ENCODE measurements at places on chromosomes 1 and 21.

- no peak overlapping the region for H3K27ac ChIP-seq
- no peaks in the 10 kb centered on the region for H3K36me3 ChIP-seq
- H3K4me3 ChIP-seq: no peak overlapping the region
- H3K27me3 ChIP-seq: no peaks in the 10 kb centered on the region
- DNase-seq: no peak
These were observed 34.2 kb downstream of the LMO4 start for GRCh38 chr1:87362834-87363426.

- peaks cover 49% of the 10 kb centered on the region for H3K27me3 ChIP-seq
- H3K36me3 ChIP-seq: no peaks in the 10 kb centered on the region
- H3K4me1 ChIP-seq: peaks cover 10% of the 10 kb centered on the region
- no peak for DNase-seq
These were observed 49.0 kb upstream of the ACOT11 start for GRCh38 chr1:54499097-54499359.

- no peak overlapping the region for H3K4me3 ChIP-seq
- no peak overlapping the region for H3K27ac ChIP-seq
- peaks cover 87% of the 10 kb centered on the region for H3K36me3 ChIP-seq
- H3K4me1 ChIP-seq: peaks cover 22% of the 10 kb centered on the region
- no peak for DNase-seq
These were observed 30.3 kb upstream of the ANGPTL7 start for GRCh38 chr1:11158720-11159321.

- DNase-seq: no peak
- H3K27ac ChIP-seq: no peak overlapping the region
- no peak overlapping the region for H3K4me3 ChIP-seq
- no peaks in the 10 kb centered on the region for H3K36me3 ChIP-seq
These were observed 128.3 kb downstream of the NOS1AP start for GRCh38 chr1:162197615-162198421.

DNA sequence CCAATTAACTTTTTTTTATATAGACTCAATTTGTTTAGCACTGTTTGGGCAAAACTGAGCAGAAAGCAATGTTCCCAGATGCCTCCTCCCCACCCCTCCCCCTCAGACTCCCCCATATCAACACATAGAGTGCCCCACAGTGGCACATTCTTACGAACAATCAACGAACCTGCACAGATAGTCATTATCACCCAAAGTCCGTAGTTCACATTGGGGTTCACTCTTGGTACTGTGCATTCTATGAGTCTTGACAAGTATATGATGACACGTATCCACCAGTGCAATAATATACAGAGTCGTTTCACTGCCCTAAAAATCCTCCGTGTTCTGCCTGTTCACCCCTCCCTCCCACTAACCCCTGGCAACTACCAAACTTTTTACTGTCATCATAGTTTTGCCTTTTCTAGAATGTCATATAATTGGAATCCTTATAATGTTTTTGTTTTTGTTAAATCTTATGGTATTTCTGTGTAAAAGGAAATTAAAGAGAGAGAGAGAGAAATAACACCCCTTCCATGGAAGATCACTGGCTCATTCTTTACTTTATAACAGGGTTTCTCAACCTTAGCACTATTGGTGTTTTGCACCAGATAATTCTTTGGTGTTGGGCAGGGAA lies 37.2 kb upstream of the HNRNPU start:
- no peak overlapping the region for H3K4me3 ChIP-seq
- H3K27ac ChIP-seq: no peak overlapping the region
- DNase-seq: no peak
- no peaks in the 10 kb centered on the region for H3K27me3 ChIP-seq
- no peaks in the 10 kb centered on the region for H3K36me3 ChIP-seq

Data from activated T-cell treated with anti-CD3 and anti-CD28 coated beads, Interleukin-2, amount 50 U/mL, for 24 hours (primary cell).